Activated CD4-positive, alpha-beta T cell treated with anti-CD3 and anti-CD28 coated beads for 4 hours (primary cell): ENCODE measurements at places on chromosomes 16 and 17.

DNA sequence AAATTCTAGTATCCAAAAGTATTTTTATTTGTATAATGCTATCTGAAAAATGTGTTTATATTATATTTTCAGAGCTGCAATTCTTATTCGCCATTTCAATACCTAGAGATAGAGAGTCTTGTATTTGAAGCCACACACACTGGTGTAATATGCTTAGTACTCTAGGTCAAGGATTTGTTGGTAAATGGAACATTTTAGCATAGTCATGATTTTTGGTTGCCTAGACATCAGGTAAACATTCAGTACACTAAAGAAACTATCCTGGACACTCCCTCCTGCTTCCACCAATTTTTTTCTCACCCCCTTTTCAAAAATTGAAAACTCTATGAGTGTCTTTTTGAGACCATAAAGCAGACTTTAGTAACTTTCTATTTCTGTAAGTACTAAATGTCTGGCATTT lies 20.8 kb downstream of the ABHD15 start:
- no peak for DNase-seq

GRCh38 chr16:75005697-75006096 lies 6.9 kb downstream of the ZNRF1 start:
- no peak for DNase-seq

DNA sequence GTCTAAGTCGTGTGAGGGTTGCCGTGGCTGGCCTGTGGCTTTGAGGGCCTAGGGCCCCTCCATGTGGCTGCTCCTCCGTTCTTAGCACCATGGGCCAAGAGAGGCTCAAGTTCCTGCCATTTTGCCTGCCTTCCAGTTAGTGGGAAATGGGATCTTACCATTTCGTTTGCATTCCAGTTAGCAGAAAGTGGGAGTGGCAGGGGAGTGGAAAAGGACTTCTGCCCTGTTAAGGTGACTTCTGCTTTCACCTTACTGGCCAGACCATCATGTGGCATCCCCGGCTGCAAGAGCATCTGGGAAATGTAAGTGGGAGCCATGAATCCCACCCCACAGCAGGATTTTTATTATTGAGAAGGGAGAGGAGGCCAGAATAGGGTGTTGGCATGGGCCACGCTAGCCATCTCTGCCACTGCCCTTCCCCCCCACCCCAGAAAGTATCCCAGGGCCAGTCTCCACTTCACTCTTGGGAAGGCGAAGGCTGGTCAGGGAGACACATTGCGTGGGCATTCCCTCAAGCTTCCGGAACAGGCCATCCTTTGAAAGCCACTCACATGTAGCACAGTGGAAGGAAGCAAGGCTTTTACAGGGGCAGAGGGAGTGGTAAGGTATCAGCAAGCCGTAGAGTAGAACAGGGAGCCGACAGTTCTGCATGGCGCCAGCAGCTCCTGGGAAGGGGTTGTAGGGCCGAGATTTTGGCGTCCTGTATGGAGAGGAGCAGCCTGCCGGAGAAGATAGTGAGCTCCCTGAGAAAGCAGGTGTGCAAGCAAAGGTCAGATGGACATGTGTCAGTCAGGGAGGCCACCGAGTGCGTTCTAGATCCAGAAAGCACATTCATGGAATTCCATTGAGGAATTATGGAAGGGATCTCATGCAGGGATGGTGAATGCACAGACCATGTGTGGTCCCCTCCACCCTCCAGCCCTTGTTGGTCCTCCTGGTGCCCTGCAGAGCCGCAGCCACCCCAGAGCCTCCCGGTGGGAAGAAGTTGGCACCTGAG lies 33.4 kb downstream of the CMIP start:
- DNase-seq = no peak

GRCh38 chr16:66295761-66296546 lies 70.5 kb upstream of the CDH5 start:
- DNase-seq = no peak

DNA sequence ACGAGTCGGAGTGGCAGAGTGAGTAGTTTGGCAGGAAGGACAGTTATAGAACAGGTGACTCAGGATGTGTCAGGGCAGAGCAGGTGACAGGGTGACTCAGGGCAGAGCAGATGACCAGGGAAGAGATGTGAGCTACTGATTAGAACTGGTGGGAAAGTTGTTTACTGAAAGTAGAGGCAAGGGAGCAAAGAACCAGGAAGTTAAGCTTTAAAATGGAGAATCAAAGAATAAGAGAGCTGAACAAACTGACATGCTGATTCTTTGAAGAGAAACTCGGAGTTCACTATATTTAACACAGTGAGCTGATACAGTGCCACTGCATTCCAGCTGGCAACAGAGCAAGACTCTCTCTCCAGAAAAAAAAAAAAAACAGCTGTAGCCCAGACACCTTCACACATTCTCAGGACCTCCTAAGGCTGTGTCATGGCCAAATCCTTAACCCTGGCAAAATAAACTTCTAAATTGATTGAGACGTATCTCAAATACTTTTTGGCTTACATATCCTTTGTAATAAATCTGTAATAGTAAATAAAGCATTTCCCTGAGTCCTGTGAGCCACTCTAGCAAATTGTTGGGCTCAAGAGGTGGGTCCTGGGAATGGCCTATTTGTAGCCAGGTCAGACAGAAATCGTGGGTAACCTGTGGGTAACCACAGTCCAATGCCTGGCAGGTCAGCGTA lies 12.3 kb upstream of the UBE2I start:
- DNase-seq = no peak

- no peak for DNase-seq
Observed at GRCh38 chr16:6946802-6947201, 385.8 kb upstream of the RBFOX1 start.

GRCh38 chr16:16001596-16002255 lies 52.3 kb downstream of the ABCC1 start:
- no peak for DNase-seq

GRCh38 chr16:1398826-1399581 lies 15.5 kb downstream of the UNKL start:
- no peak for DNase-seq

- no peak for DNase-seq
Observed at GRCh38 chr17:73387746-73388577, 76.2 kb upstream of the CDC42EP4 start.
